Astrocyte of the hippocampus (primary cell): ENCODE measurements at places on chromosomes 3 and 15.

- DNase-seq, result no peak
Measured at GRCh38 chr3:123353850-123354233, 95.0 kb downstream of the ADCY5 start.

- no peak for DNase-seq
Measured at GRCh38 chr3:185753354-185753753, 71.5 kb downstream of the IGF2BP2 start.

DNA sequence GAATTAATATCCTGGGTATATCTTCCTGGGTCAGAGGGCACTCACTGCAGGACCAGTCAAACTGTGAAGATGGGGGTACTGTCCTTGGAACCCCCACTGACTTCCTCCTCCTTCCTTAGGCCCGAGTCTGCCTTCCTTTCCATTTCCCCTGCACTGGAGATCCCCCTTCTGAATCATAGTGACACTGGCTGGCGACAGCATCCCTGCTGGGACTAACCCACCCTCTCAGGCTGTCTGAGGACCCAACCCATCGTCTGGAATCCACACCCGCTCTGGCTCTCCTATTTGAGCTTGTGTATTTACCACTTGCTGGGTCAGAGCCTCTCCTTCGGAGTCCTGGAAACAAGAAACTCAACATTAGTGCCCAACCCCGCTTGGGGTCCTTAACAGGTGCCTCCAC, 21.2 kb downstream of the TMEM40 start:
- DNase-seq, result no peak

- DNase-seq, result no peak
Measured at GRCh38 chr3:54963641-54964040, 35.8 kb upstream of the LRTM1 start.

DNA sequence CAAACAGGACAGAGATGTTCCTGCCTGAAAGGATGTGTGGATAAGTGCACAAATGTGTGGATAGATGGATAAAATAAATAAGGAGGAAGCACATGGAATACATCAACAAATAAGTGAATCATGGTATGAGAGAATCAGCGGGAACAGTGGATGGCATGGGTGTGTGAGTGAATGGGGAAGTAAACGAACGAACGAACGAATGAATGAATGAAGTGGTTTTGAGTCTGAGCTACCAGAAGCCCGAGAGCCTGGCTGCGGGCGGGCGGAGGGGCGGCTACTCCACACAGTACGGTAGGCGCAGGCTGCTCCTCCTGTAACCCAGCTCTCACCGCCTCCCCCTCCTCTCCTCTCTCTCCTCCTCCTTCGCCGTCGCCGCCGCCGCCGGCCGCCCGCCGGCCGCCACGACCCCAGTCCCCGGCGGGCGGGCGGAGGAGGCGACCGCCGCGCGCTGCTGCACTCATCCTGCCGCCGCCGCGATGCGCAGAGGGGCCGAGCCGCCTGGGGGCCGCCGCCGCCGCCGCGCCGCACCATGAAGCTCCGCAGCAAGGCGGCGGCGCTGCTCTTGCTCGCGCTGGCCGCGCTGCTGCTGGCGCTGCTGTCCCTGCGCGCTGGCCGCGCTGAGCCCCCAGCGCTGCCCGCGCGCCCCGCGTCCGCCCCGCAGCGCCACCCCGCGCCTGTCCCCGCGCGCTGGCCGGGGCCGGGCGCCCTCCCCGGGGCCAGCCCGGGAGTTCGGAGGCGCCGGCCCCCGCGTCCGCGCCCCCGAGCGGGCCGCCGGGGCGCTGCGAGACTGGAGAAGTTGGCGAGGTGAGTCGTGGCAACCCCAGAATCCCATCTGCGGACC, at the start of gene GXYLT2:
Gene GXYLT2 (plus strand): TSS at position 342 of the 841 bp plus-strand sequence. CDS start 188 bp downstream, at position 530.
- peak; percentile 90 for DNase-seq

GRCh38 chr3:11071096-11071755, 78.7 kb downstream of the SLC6A1 start:
- no peak for DNase-seq

- DNase-seq, result peak; percentile 11
Measured at GRCh38 chr3:88167704-88168103, 17.9 kb downstream of the C3orf38 start.

- DNase-seq, result peak; percentile 90
Measured at GRCh38 chr15:43249699-43250203, 17.0 kb downstream of the TGM5 start.

DNA sequence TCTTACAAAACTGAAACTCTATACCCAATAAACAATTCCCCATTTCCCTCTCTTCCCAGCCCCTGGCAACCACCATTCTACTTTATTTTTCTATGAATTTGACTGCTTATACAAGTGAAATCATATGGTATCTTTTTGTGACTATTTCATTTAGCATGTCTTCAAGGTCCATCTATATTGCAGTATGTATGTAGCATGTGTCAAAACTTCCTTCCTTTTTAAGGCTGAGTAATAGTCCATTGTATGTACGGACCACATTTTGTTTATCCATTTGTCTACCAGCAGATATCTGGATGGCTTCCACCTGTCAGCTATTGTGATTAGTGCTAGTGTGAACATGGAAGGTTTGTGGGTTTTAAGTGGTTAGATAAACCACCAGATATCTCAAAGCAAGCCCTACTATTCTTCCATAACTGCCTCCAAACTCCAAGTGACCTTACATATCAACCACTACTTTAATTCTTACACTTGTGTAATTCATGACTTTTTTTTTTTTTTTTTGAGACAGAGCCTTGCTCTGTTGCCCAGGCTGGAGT, 134.7 kb downstream of the TMCC1 start:
- no peak for DNase-seq

GRCh38 chr15:76285241-76285825, 25.9 kb downstream of the ETFA start:
- peak; percentile 14 for DNase-seq

DNA sequence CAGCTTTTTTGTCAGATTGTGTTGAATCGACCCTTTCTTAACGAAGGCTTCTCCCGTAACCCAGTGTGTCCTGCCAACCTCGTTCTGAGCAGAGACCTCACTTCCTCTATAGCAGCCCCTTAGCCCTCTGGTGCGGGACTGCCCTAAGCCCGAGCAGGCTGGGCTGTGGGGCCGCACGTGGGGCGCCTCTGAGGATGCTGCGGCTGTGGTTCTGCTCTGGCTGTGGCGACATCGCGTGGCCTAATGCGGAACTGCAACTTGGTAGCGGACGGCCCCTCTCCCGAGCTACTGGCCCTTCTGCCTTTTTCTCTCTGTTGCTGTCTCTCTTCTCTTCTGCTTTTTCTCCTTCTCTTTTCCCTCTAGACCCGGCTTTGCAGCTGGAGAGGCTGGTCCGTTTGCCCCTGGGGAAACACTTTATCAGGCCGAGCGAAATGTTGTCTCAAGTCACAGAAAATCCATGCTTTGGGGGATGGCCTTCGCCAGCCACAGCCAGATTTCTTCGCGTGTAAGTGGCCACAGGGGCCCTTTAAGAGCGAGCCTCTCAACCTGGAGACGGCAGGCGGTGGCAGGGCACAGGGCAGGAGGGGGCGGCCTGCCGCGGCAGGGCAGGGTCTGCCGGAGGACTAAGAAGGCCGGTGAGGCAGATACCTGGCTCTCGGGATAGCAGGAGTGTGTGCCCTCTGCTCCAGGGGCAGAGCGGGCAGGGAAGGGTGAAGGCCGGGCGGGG, 19.4 kb upstream of the KIF23 start:
- peak; percentile 89 for DNase-seq
